HCT116 (cell line): ENCODE measurements at places on chromosomes 2 and 18. TPM values are rescaled to one million over a fixed set of nuclear protein-coding genes. Genes with fewer than 3 reads are reported as not detected.

KLHL30 gene
- 0.61 TPM for total RNA-seq

GRHL1 gene
- total RNA-seq: 8.5 TPM

HMSD gene
- 5.3 TPM for total RNA-seq

- no peak for DNase-seq
- H3K4me3 ChIP-seq: no peak overlapping the region
- no peak overlapping the region for H3K27ac ChIP-seq
Measured at GRCh38 chr18:6938003-6938402, 179.6 kb downstream of the LAMA1 start.

GRCh38 chr2:67169417-67170140 is 227.6 kb upstream of the ETAA1 start:
- H3K27me3 ChIP-seq: no peaks in the 10 kb centered on the region
- no peaks in the 10 kb centered on the region for H3K4me1 ChIP-seq
- H3K4me3 ChIP-seq: no peak overlapping the region
- DNase-seq: no peak
- H3K27ac ChIP-seq: no peak overlapping the region

DNA sequence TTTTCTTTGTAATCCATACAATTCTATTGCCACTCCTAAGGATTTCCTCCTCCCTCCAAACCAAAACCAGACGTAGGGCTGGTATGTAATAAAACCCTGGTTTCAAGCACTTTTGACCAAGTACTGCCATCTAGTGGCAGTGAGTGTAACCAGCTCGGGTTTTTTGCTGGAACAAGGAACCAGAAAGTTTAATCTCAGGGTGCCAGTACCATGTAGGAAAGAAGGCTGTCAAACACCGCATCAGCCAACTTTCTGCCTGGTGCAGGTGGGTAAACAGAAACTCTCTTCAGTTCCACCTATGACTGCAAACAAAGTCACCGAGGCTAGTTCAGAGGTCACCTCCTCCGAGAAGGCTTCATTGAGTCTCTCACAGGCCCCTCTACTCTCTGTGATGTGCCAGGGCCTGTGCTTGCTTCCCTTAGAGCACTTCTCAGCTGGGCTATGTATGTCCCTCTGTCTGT is 10.2 kb upstream of the THNSL2 start:
- no peak overlapping the region for H3K4me3 ChIP-seq
- no peak overlapping the region for H3K27ac ChIP-seq
- no peaks in the 10 kb centered on the region for H3K27me3 ChIP-seq

- no peak overlapping the region for H3K27ac ChIP-seq
- no peak overlapping the region for H3K4me3 ChIP-seq
- no peak for DNase-seq
Measured at GRCh38 chr2:56681659-56682396, 498.0 kb downstream of the CCDC85A start.

GRCh38 chr2:184067502-184067901 is 530.8 kb upstream of the ZNF804A start:
- H3K4me1 ChIP-seq: no peaks in the 10 kb centered on the region
- H3K4me3 ChIP-seq: no peak overlapping the region
- H3K27me3 ChIP-seq: no peaks in the 10 kb centered on the region

DNA sequence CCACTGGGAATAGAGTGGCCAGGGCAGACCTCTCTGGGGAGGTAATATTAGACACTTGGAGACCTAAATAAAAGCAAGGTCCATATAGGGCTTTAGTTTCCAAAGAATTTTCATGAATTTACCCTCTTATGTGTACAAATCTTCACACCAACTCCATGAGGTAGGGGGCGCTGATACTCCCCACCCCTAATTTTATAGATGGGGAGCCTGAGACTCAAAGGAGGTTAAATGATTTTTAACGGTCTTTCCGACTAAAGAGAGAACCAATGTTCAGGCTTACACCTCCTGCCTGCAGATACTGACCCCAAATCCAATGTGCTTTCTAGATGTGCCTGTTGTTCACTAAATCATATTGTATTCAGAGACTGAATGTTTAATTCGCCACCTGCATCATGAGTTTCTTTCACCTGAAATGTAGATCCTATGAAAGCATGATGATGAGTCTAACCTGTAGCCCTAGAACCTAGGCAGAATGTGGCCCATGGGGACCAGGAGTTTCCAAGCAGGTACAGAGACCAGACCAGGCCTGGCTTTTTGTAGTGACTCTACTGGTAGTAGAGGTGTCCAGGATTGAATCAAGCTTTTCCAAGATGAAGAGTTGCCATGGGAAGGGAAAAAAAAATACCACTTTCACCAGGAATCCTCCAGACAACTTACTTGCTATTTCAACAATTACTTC is 16.8 kb upstream of the PAX3 start:
- no peaks in the 10 kb centered on the region for H3K36me3 ChIP-seq
- no peak for DNase-seq
- no peak overlapping the region for H3K27ac ChIP-seq
- peaks cover 8% of the 10 kb centered on the region for H3K4me1 ChIP-seq
- no peak overlapping the region for H3K4me3 ChIP-seq

IL1A gene
- total RNA-seq: 0.10 TPM

NCKAP5 gene
- total RNA-seq: 0.30 TPM

OXER1 gene
- total RNA-seq: not detected

OSBPL6 gene
- 11.6 TPM for total RNA-seq

DNA sequence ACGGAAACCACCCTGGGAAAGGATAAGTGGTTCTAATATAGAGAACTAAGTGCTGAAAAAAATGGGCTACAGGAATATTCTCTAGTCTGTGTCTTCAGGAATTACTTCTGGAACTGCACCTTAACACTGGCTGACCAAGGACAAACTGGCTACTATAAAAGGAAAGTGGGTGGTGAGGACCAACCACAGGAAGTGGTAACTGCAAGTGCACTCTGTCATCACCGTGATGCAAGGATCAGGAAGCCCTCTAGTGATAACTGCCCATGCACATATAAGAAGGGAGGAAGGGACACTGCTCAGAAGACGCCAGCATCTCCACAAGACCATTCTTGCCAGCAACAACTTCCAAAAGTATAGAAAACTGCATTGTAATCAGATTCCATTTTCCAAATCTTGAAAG is 424.4 kb upstream of the RGPD4 start:
- no peaks in the 10 kb centered on the region for H3K4me1 ChIP-seq
- H3K27ac ChIP-seq: no peak overlapping the region
- H3K4me3 ChIP-seq: no peak overlapping the region
- no peaks in the 10 kb centered on the region for H3K27me3 ChIP-seq
- no peaks in the 10 kb centered on the region for H3K36me3 ChIP-seq

PCARE gene
- total RNA-seq: not detected

DNA sequence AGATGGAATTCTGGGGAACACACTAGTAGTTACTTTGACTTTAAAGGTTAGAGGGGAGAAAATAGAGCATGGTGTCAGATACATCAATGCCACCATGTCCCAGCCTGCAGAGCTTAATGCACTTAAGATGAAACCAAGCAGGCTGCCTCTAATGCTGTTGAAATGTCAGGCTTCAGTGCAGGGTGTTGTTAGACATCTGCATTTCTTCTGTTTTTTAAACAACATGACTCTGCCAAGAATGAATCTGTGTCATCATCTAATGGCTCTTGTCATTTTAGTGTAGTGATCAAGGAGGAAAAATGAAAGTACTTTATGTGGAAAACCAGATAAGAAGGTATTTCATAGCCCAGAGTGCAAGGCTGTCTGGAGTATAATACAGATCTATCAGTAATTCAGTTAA is 29.9 kb downstream of the LYPD1 start:
- H3K4me1 ChIP-seq: no peaks in the 10 kb centered on the region
- DNase-seq: no peak
- peaks cover 4% of the 10 kb centered on the region; the same call in 1 of the 2 replicates for H3K27me3 ChIP-seq
- no peak overlapping the region for H3K4me3 ChIP-seq
- H3K36me3 ChIP-seq: no peaks in the 10 kb centered on the region
- H3K27ac ChIP-seq: no peak overlapping the region

GRCh38 chr2:202592566-202592965 is 42.2 kb upstream of the FAM117B start:
- H3K4me1 ChIP-seq: no peaks in the 10 kb centered on the region
- no peaks in the 10 kb centered on the region for H3K36me3 ChIP-seq
- no peak overlapping the region for H3K4me3 ChIP-seq
- no peak overlapping the region for H3K27ac ChIP-seq
- no peaks in the 10 kb centered on the region for H3K27me3 ChIP-seq
- DNase-seq: no peak

DNA sequence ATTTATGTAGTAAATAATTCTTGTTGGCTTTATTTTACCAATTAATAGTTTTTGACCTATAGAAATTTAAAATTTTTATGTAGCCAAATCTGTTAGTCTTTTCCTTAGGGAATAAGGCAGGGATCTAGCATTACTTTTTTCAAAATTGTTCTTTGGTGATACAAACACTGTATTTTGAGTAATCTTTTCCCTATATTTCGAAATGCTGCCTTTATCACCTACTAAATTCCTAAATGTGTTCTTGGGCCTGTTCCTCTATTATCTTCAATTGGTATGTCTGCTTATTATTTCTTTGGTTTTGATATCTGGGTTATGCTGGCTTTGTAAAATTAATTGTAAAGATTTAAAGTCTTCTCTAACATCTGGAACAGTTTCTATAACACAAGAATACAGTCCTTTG is 87.5 kb downstream of the DYSF start:
- H3K4me3 ChIP-seq: no peak overlapping the region
- H3K4me1 ChIP-seq: peaks cover 11% of the 10 kb centered on the region
- no peaks in the 10 kb centered on the region for H3K27me3 ChIP-seq
- no peak overlapping the region for H3K27ac ChIP-seq
- DNase-seq: no peak

DNA sequence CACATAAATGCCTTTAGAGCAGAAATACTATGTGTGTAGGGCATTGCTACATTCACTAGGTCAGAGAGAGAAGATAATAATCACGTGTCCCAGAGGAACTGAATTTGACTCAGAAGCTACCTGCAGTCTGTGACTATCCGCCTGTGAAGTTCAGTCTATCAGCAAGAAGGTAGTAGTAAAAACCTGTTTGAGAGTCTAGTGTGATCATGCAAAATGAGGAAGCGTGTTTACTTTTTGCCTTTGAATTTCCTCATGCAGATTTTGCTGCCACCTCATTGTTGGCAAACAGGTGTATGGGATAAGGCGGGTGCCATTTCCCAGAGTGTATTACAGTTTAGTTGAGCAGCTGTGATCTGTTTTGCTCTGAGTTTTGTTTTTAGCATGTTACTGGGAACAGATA is 403.9 kb upstream of the FANCL start:
- no peaks in the 10 kb centered on the region for H3K27me3 ChIP-seq
- no peak for DNase-seq
- H3K36me3 ChIP-seq: no peaks in the 10 kb centered on the region
- no peak overlapping the region for H3K4me3 ChIP-seq
